ENCODE measurements at places on chromosomes 13 and 19.

- peak; percentile 47 for DNase-seq
Measured at GRCh38 chr19:47414469-47414868, 4.9 kb downstream of the MEIS3 start.

DNA sequence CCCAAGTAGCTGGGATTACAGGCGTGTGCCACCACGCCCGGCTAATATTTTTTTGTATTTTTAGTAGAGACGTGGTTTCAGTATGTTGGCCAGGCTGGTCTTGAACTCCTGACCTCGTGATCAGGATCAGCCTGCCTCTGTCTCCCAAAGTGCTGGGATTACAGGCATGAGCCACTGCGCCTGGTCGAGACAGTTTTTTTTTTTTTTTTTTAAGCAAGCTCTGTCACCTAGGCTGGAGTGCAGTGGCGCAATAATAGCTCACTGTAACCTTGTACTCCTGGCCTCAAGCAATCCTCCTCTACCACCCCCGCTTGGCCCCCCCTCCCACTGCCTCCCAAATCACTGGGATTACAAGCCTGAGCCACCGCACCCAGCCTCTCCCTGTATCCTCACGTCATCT is 6.4 kb upstream of the MAP2K7 start:
- DNase-seq, result no peak

GRCh38 chr19:18045307-18046050 is 37.5 kb downstream of the ARRDC2 start:
- DNase-seq, result no peak

DNA sequence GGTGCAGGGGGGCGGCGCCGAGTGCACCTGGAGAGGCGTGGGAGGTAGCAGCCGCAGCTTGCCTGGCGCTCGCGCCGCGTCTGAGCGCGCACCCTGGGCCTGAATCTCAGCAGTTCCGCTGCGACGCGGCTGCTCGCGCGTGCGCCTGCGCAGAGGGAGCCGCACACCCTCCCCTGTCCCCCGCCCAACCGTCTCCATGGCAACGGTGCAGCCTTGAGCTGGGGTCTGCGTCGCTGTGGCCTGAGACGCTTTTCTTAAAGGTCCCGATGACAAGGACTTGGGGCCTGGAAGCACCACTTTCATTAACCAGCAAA is at the start of gene PNMA8B:
Gene PNMA8B, minus strand, starts transcription at position 82 of the 314 bp plus-strand sequence. CDS start 402 bp downstream, outside the sequence.
- DNase-seq, result no peak

DNA sequence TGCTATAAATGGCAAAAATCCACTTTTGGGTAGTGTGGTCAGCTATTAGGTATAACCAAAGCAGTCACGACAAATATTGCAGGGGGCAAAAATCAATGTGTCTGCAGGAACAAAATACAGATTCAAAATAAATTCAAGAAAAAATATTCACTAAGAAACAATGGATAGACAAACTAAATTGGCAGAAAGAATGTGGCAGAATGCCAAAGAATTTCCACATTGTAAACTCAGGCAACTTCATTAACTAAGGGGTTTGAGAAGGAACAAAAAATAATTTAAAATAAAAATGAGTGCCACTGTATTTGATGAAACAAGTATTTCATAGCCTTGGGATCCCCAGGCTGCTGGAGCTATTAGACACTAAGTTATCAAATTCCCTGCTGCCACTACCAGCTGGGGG is 193.1 kb downstream of the VWA8 start:
- no peak for DNase-seq

DNA sequence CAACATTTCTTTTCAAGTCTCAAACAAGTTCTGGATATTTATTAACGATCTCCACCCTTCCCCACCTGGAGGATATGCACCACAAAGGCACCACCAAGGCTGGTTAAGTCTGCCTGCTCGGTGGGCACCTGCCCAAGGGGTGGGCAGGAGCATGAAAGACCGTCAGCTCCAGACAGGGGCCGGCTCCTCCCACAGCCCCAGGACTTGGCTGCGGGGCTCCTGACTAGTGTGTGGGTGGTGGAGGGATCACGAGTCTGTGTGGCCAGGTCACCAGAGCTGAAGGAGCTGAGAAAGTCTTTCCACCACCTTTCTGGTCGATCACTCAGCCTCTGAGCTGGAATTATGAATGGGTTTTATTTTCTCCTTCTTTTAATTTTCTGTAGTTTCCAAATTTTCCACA is 7.8 kb downstream of the SLC7A1 start:
- DNase-seq, result no peak

GRCh38 chr13:107665926-107666458 is 549.3 kb downstream of the LIG4 start:
- DNase-seq, result no peak

- no peak for DNase-seq
Measured at GRCh38 chr19:28014615-28015405, 1198.1 kb downstream of the UQCRFS1 start.
